ENCODE measurements at places on chromosomes 16 and 17. TPM values are rescaled to one million over a fixed set of nuclear protein-coding genes. Genes with fewer than 3 reads are reported as not detected.

KIF2B gene
- not detected for total RNA-seq

OR1A1 gene
- total RNA-seq: not detected

SLC12A3 gene
- not detected for total RNA-seq

TBX21 gene
- not detected for total RNA-seq

CCT6B gene
- 0.66 TPM for total RNA-seq

ZPBP2 gene
- total RNA-seq: not detected

FAM171A2 gene
- 2.9 TPM for total RNA-seq

All from body of pancreas (tissue), 4 donors.